ENCODE measurements at places on chromosomes 2 and 18. TPM values are rescaled to one million over a fixed set of nuclear protein-coding genes. Genes with fewer than 3 reads are reported as not detected.
A peak's percentile ranks its signal among the peaks of the same experiment; 100 is the strongest.

GRCh38 chr2:183068561-183068960, 10.0 kb upstream of the DUSP19 start:
- no peak for DNase-seq

DNA sequence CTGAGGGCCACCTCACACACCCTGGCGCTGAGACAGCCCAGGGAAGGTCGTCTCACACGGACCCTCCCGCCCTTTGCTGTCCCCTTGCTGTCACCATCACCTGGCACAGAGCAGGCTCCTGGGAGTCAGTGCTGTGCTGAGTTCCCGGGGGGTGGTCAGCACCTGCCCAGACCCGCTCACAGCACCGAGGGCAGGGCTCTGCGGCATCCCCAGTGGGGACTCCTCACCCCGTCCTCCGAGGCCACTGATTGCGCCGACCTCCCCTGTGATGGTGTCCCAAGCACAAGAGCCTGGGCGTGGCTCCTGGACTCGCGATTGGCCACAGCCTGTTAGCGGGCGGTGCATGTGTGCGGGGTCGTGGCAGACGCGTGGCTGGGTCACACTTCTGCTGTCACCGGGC, 65.9 kb downstream of the NFATC1 start:
- DNase-seq: no peak

DNA sequence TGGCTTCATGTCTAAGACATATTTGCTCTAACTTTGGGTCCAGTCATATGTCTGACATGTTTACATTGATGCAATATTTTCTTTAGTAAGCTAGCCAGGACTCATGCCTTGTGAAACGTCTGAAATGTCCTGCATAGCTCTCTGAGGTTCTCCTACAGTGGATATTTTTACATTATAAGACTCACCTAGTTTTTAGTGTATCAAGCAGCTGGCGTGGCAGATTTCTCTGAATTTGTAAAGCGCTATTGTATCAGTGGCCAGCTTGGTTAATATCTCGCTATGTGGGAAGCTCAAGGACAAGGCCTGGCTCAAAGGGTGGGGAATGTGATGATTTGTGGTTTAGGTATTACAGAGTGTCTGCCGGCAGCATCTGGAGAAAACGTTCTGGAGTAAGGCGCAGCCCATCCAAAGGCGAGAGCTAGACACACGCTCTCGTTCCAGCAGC, 164.3 kb downstream of the LTBP1 start:
- DNase-seq: no peak

DNA sequence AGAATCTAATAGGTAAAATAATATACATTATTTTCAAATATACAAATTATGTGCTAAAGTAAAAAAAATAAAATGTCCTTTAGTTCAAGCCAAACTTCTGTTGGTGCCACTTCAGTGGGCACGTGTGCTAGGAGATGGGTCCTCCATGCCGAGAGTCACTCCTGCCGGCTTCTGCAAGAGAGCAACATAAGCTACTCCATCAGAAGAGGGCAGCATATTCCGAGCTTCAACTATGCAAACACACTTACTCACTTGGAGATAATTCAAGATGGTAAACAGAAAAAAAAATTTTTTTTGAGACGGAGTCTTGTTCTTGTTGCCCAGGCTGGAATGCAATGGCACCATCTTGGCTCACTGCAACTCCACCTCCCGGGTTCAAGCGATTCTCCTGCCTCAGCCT, 24.4 kb downstream of the CNOT11 start:
- DNase-seq: no peak

DNA sequence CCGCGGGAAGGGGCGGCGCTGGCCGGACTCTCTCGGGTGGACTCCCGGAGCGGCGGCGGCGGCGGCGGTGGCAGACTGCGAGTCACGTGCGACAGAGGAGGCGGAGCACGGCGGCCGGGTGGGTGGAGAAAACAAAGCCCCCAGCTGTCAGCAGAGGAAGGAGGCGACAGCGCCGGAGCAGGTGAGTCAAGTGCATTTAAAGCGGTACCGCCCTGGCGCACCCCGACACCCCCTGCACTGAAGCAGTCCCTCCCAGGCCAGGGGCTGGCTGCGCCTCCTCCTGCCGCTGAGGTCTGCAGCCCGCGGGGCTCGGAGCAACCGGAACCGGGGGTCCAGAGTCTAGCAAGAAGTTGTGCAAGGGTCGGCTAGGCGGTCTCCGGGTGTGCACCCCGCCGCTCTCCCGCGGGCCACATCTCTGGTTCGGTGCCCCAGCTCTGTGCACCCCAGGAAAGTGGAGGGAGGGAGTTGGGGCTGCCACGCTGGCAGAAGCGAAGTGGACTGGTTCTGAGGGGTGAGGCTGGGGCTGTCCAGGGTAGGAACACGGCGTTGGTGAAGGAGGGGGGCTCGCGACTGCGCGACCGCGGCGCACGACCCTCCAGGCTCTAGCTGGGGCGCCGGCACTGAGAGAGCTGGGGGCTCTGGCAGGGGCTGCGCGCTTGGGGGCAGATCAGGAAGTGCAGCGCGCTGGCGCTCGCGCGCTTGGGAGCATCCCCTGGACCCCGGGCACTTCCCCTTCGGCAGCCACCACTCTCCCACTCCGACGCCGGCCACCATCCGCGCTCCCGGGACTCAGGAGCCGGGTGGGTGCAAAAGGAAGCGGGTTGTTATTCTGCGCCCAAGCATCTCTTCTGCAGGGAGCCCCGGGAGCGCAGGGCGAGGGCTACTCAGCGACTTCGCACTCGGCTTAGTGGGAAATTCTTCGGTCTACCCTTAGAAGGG, 64.0 kb upstream of the MAPRE2 start:
- DNase-seq: peak; percentile 28

DNA sequence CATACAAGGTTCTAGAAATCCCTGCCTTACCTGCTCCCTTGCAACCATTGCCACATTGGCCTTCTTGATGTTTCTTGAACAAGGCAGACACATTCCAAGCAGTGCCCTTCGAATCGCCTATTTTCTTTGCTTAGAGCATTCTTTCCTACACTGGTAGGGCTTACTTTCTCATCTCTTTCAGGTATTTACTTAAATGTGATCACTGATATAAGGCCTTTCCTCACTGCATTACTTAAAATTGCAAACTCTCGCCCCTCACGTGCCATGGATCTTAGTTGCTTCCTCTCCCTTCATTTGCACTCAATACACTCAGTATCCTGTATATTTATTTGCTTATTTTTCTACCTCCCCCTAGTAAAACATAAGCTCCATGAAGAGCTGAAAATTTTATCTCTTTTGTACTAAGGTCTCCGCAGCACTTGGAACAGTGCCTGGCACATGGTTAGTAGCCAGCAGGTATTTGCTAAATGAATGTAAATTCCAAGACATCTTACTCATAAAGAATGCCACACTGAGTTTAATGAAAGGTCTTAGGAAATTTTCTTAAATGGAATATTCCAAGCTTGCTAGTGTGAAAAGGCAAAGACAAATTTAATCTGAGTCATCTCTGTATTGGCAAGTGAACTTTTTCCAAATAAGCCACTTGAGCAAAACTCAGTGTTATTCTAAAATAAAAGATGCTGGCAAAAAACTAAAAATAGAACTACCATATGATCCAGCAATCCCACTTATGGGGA, 42.4 kb upstream of the FIGN start:
- DNase-seq: no peak

DNA sequence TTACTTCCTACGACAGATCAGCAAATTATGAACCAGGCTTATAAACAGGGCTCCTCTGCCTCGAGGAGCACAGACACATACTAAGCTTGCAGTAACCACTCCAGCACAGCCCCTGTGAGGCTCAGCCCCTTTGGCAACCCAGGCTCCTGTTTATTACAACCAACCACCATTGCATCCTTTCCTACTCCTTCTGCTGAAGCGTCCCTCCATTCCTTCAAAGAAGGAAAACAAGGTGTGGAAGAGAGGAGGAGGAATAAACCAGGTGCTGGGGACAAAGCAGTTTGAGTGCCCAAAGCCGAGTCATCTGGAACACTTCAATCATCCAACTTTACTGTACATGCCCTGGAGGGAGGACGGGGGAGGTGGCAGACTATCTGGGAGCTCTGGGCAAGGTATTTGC, 87.2 kb upstream of the MGAT4A start:
- DNase-seq: no peak

- no peak for DNase-seq
Observed at GRCh38 chr2:146412625-146413024, 1432.2 kb upstream of the ACVR2A start.

GRCh38 chr2:233996000-233996399, 54.5 kb upstream of the SPP2 start:
- DNase-seq: no peak

DNA sequence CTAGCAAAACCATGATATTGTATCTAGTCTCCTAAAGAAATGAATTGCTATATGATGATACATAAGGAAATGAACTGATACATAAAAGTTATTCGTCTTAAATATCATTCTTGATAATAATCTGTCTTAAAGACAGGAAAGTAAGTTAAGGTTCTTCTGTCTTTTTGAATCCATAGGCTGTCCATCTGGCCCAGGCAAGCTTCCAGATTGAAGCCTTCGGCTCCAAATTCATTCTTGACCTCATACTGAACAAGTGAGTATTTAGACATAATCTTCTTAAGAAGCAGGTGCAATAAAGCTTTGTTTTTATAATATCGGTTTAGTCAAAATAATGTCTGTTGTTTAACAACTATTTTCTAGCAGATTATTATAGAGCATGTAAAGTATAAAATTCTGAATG, 37.7 kb downstream of the ADAM23 start:
- DNase-seq: no peak

DNA sequence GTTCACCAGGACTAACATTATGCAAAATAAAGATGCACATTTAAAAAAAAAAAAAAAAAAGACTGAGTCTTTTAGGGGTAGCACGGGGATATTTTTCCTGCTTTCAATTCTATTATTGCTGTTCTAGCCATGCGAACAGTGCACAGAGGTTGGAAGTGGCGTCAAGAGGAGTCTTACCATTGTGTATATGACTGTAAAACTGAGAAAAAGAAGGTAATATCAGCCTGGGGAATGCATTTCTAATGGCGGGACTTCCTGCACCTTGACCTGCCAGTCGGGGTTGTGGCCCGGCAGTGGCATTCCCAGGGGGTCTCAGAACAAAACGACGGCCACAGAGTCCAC, 48.5 kb upstream of the ATP6V1B1 start:
- DNase-seq: no peak

- DNase-seq: no peak
Observed at GRCh38 chr2:41768310-41768709, 279.5 kb upstream of the PKDCC start.

DNA sequence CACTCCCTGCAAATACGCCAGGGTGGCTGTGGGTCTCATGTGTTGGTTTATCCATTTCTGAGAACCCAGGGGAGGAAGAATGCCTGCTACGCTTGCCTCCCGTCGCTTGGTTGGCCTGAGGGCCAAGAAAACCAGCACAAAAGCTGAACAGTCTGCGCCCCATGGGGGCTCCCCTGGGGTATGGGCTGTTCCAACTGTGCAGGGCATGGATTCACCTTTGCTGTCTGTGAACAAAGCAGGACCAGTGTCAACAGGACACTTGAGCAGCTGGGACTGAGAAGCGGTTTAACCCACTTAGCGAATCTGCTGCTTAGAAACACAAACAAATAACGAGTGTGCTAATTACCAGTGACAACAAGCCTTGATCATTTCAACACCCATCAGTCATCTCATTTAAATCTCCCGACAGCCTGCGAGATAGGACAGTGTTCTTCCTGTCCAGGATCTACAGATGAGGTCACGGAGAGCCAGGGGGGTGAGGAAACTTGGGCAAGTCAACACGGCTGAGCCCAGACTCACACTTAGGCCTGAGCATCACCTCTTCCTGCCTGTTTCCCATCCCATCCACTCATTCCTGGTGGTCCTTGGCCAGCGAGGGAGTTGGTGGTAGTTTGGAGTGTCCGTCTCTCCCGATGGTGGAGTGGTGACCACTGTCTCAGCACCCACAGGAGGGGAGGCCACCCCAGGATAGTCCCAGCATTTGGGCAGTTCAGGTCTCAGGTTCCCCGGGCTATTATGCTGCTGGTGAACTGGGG, 111.6 kb upstream of the HAAO start:
- no peak for DNase-seq

DNA sequence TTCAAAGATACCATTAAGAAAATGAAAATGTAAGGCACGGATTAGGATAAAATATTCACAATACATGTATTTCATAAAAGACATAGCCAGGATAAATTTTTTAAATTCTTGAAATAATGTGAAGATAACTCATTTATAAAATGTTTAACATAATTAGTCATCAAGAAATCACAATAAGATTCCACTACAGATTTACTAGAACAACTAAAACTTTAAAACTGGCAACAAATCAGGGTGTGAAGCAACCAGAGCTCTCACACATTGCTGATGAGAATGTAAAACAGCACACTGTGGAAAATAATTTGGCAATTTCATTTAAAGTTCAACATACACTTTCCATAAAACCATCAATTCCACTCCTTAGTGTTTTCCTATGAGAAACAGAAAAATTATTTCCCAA, 89.6 kb upstream of the UBE2E3 start:
- DNase-seq: no peak

DNA sequence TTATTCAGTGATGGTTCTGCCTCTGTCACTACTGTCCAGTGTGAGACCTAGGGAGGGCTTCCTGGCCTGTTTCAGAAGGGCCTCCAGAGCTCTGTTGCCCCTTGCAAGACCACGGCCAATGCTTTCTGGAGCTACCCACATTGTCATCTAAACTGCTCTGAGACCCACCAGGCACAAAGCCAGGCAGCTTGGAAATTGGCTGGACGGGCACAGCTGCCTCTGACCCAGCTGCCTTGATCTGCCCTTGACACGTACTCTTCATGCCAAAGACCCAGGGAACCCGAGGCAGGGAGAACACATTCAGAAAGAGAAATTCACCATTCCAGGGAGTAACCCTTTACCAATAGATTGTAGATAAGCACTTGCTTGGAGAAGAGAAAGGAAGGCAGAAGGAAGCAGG, 183.7 kb upstream of the SIX2 start:
- no peak for DNase-seq

GRCh38 chr2:201824212-201824611, 17.9 kb downstream of the CDK15 start:
- DNase-seq: no peak

- DNase-seq: no peak
Observed at GRCh38 chr2:179123272-179123662, 73.3 kb upstream of the CCDC141 start.

DNA sequence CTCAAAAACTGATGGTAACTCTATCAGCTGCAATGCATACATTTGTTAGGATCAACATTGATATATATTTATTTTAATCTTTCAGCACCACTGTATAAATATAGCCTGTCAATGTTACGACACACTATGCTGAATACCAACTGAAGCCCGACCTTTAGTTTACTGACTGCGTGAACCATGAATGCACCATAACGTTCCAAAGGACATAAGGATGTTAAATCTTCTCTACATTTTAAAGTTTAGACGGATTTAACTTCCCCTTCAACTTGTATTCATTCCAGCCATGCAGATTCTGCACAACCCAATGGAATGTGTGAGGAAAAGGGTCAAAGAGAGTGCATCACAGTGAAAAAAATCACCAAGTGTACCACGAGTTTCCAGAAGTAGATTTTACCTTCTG, 489.5 kb downstream of the IRS1 start:
- no peak for DNase-seq

The FIGN gene
- 17.7 TPM for total RNA-seq

The FAP gene
- total RNA-seq: 4.4 TPM

The RAB10 gene
- total RNA-seq: 196 TPM

The SULT1C4 gene
- 1.7 TPM for total RNA-seq

The BCL2 gene
- total RNA-seq: 64.8 TPM

The GRB14 gene
- total RNA-seq: 6.5 TPM

The NYAP2 gene
- not detected for total RNA-seq
